ENCODE measurements at places on chromosomes 3 and 15.

GRCh38 chr15:39285071-39285470 is 295.8 kb upstream of the THBS1 start:
- DNase-seq, result no peak

DNA sequence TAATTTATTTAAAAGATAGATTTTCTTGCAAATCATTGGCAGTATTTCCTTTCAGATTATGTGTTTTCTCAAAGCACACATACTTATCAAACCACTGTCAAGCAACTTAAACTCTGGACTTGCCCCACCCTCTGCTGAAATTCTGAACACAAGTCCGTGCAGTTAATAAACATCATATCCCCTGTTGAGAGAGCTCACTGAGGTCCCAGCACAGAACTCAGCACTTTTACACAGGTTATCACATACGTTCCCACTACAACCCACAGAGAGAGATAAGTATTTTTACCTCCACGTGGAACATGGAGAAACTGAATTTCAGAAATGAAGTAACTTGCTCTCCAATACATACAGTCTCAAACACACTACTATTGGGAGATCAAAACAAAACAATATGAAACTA is 267.6 kb upstream of the IGF1R start:
- DNase-seq, result no peak

GRCh38 chr15:69402816-69403215 is 11.3 kb upstream of the KIF23 start:
- no peak for DNase-seq

DNA sequence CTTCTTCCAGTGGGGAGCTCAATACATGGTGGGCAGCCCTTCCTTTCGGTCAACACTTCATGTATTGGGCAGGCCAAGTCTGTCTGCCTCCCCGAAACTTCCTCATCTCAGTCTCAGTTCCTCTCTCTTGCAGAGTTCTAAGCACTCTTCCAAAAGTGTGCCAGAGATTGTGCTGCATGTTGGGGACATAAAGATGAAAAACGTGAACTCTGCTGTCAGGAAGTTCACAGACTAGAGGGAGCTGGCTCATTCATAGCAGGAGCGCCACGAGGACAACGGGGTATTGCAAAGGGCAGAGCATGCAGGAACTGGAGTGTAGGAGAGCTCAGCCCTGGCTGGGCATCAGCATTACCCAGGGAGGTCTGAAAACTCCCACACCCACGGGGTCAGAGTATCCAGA is 15.3 kb upstream of the EPHB3 start:
- peak; percentile 91 for DNase-seq

GRCh38 chr15:89776274-89777072 is at the start of gene MESP2:
Gene MESP2 (plus strand): TSS chr15:89776332. CDS start chr15:89776358, 26 bp downstream.
- peak; percentile 87 for DNase-seq

DNA sequence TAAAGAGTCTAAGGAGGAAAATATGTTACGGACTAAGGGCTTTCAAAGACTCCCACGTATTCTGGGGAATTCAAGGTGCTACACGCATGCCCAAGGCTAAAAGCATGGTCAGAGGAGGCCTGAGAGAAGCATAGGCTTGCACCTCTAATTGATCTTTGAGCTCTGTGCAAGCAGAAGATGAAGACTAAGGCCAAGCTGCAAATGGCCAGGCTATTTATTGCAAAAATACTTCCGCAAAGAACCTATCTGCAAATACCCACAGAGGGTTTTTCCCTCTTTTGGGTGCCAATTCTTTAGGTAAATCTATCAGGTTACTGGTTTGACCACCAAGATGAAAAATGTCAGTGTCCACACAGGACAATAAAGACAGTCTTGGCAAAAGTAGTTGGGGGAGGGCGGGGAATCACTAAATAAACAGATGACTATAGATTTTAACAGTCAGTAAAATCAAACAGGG is 119.5 kb downstream of the STAG1 start:
- DNase-seq, result no peak

GRCh38 chr3:130384476-130385025 is 39.1 kb downstream of the COL6A5 start:
- DNase-seq, result no peak

- no peak for DNase-seq
Observed at GRCh38 chr3:139198186-139198585, 145.6 kb upstream of the MRPS22 start.

DNA sequence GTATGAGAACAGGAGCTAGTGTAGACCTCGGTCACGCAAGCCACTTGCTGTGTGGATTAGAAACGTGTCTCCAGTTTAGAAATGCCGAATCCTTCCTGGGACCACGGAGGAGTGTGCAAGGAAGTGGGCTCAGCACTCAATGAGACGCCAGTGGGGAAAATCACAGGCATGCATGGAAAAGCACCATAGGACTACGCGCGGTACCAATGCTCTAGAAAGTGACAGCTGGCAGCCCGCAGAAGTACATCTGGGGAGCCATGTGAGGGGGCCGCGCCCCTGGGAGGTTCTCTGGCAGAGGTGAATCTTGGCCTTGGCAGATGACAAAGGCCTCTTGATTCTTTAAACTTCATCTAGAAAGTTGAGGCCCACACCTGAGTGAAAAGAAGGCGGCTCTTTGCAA is 99.3 kb downstream of the LRRK1 start:
- no peak for DNase-seq

DNA sequence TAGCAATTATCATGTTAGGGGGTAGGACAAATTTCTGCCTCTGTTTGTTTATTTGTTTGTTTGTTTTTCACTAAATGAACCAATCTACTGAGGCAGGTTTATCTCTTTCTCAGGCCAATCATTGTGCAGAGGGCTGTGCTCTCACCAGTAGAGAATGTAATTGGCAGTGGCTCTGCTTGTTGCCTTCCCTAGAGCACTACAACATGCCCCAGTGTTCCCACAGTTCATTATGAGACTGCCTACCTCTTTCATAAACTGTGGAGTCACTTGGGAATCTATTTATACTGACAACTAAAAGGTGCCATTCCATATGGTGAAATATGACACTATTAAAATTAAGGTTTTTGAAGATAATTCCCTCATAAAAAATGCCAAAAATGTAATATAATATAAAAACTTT is 196.3 kb upstream of the ALCAM start:
- DNase-seq, result no peak

DNA sequence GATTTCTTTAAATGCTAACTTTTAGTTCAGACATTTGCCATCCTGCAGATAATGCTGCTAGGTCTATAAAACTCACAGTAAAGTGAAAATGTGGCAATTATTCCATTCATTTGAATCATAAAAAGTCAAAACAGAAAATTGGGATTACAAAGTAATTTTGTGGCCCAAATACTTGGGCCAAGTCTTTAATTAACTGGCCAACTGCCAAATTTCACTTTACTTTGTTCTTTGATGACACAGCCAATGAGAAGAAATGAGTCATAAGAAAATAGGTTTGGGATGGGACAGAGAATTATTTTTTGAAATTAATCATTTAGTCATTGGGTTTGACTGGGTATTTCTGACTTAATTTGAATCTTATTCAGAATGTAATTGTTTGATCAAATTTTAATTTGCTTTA is 89.8 kb upstream of the SLC2A2 start:
- DNase-seq, result peak; percentile 19

- no peak for DNase-seq
Observed at GRCh38 chr15:45064386-45064785, 41.4 kb downstream of the SORD start.

GRCh38 chr3:53837331-53837730 is 8.9 kb downstream of the CHDH start:
- DNase-seq, result peak; percentile 72

- no peak for DNase-seq
Observed at GRCh38 chr15:34889476-34889875, 80.1 kb downstream of the AQR start.

DNA sequence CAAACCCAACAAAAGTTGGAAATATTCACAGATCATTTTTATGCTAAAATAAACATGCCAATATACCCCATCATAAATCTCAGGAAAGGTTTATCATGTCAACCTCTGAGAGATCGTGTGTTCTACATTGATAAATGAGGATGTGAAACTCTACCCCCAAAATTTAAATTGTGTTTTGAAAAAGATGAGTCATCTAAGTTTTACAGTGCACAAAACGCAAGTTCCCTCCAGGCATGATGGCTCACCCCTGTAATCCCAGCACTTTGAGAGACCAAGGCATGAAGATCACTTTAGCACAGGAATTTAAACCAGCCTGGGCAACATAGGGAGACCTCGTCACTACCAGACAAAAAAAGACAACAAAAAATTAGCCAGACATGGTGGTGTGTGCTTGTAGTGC is 1487.0 kb upstream of the GBE1 start:
- DNase-seq, result no peak

DNA sequence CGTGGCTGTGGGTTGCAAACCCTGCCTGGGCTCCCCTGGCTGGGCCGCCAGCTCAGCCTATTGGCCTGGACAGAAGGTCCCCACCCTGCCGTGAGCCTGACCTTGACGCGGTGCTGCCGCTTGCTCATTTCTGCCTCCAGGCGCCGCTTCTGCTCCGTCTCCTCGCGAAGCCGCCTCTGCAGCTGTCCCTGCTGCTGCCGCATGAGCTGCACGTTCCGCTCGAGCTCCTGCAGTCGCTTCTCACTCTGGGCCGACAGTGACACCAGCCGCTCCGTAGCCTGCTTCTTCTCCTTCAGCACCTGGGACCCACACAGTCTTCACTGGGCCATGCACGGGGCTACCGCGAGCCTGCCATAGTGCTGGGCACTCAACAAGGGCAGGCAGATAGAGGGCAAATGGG is 21.7 kb downstream of the KIF7 start:
- no peak for DNase-seq

DNA sequence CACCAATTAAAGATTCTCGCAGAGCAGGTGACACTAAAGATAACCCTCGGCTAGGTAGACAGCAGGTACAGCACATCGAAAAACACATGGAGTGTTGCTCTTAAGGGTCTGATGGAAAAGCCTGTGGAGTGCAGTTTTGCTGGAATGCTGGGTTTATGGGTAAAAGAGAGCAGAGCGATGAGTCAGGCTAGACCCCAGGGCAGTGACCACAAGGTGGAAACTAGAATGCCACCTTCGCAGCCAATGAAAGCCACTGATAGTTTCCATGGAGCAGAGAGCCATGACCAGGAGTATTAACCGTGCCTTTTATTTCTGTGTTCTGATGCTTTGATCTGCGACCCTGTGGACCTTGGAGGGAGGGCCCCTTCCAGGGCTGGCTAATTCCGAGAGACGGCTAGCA is 149.8 kb downstream of the GABRB3 start:
- DNase-seq, result no peak

DNA sequence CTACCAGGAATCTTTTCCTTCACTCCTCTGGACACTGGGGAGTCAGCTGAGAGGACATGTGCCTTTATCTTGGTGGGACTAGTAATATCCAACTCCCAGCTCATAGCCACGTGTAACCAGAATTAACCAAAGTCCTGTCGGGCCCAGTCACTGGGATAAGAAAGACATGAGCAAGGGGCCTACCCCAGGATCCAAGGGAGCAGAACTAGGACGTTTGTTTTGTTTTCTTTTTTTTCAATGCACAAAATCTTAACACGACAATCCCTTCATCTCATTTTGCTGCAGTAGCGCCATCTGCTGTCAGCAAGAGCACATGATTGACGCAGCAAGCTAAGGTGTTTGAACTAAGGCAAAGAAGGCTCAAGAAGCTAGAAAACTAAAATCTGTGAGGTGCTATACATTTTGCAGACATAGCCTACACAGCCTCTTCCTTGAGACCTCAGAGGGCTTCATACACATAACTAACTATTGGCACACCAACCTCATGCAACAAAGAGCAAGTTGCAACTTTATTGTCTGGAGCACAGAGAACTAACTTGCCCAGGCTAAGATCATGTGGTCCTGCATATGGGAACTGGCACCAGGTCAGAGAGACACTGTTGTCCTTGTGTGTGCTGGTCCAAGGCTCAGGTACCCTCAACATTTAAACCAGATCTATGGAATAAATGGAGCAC is 43.6 kb downstream of the RLBP1 start:
- DNase-seq, result peak; percentile 67

- DNase-seq, result no peak
Observed at GRCh38 chr3:25661694-25662437, 2.8 kb downstream of the TOP2B start.

DNA sequence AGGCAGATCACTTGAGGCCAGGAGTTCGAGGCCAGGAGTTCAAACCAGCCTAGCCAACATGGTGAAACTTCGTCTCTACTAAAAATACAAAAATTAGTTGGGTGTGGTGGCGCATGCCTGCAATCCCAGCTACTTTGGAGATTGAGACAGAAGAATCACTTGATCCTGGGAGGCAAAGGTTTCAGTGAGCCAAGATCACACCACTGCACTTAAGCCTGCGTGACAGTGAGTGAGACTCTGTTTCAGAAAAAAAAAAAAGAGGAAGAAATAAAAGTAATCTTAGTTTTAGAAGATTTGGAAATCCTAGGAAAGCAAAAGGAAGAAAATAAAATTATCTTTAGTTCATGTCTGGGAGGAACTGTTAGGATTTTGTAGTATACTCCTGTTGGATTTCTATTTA is 77.2 kb downstream of the IL12A start:
- DNase-seq, result peak; percentile 79

GRCh38 chr3:149214702-149215101 is 6.9 kb downstream of the CP start:
- no peak for DNase-seq

DNA sequence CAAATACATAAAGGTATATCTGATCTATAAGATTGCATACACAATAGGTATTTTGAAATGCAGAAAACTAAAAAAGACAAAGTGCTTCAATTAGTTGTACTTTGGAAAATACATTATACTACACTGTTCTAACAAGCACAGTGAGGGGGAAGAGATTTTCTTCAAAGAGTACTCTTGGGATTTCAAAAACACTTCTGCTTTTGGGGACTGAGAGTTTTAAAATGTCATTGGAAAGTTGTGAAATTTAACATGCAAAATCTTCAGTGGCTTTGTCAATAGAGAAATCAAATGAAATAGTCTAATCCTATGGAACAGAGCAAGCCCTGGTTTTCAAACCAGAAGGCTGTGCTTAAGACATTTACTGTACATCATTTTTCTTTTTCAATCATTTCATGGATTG is 322.2 kb upstream of the SEMA6D start:
- DNase-seq, result peak; percentile 40

DNA sequence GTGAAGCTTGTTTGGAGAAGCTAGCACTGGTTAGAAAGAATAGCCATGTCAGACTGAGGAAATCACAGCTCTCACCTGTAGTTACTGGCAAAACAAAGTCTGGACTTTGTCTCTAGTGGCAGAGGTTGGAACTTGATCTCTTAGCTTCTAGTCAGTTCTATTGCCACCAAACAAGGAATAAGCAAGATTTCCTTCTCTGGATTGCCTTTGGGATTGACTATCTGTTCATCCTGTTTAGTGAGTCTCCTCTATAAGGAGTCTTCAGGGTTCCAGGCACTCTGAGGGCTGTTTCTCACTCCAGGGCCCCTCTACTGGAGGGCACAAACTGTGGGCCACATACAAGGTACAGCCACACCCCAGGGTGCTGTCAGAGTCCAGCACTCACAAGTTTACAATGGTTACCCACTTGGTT is 426.6 kb upstream of the THBS1 start:
- DNase-seq, result no peak

DNA sequence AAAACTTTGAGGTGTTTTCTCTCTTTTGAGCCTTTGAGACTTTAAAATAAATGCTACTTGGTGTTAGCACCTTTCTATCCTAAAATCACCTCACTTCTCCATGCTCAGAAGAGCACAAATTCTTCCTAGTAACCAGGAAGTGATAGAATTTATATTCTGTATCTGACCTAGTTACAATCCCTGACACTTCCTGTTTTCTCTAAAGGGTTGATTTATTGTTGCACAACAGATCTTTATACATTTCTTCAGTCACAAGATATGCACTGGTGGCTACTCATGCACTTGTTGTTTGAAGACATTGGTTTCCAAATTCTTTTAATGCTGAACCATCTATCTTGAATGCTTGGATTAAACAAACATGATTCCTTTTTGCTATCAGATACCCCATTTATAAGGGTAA is 47.2 kb upstream of the CNTN3 start:
- peak; percentile 0 for DNase-seq

- peak; percentile 8 for DNase-seq
Observed at GRCh38 chr3:79517766-79518413, 249.9 kb downstream of the ROBO1 start.
